Brain microvascular endothelial cell (primary cell): ENCODE measurements at places on chromosomes 7 and 10.

- DNase-seq: no peak
These were observed 143.2 kb upstream of the C7orf33 start for GRCh38 chr7:148447221-148447849.

DNA sequence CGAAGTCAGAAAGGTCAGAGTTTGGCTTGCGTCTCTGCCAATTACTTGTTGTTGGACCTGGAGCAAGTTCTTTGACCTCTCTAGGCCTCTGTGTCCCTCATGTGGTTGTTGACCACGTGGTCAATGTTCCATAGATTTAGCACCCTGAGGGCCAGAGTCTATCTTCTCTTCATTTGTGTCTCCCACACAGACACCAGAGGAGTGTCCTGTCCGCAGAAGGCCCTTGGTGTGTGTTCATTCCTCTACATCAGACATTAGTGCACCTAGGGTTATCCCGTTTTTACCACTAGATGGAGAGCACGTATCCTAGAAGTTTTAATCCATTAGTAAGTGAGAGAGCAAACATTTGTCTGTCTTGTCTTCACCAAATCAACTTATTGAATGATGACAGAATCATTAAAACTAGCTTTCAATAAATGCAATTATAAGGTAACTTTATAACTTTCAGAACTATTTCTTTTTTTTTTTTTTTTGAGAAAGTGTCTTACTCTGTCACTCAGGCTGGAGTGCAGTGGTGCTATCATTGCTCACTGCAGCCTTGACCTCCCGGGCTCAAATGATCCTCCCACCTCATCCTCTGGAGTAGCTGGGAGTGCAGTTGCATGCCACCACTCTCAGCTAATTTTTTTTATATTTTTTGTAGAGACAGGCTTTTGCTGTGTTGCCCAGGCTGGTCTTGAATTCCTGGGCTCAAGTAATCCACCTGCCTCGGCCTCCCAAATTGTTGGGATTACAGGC, 122.5 kb upstream of the ANKRD1 start:
- peak; percentile 40 for DNase-seq

GRCh38 chr10:127908106-127908958, 1.4 kb downstream of the PTPRE start:
- DNase-seq: peak; percentile 96

DNA sequence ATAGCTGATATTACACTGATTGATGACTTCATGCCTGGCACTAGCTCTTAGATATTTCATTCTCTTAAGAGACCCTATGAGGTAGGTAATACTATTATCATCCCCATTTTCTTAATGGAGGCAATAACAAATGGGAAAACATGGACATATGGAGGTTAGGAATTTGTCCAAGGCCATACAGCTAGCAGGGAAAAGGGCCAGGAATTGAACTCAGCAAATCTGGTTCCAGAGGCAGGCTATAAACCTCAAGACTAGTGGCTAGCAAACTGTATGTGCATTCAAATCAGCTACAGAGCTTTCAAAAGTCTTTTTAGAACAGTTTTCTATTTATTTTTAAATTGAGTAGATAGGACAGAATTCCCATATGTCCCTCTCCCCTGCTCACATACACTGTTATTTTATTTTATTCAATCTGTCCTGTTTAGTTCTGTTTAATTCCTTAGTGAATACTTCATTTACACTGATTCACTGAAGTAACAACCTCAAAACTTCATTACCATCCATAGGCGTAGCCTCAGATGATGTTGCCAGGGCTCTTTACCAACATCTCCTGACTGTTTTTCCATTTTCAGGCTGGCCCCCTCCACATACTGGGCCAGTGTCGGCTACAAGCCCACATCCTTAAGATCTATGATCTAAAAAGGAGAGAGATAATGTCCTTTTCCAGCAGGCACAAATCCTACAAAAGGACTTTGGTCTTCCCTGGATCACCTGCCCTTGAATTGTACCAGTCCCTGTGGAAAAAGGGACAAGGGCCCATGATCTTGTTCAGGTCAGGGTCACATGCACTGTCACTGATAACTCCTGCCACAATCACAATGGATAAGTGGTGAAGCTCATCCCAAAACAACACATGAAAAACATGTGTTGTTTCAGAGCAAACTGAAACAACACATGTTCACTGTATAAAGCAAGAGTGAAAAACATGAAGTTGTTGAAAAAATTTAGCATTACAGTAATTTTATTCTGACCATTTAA, 15.9 kb downstream of the FAM24B start:
- no peak for DNase-seq

GRCh38 chr10:58281092-58281752, 12.3 kb downstream of the CISD1 start:
- DNase-seq: no peak

DNA sequence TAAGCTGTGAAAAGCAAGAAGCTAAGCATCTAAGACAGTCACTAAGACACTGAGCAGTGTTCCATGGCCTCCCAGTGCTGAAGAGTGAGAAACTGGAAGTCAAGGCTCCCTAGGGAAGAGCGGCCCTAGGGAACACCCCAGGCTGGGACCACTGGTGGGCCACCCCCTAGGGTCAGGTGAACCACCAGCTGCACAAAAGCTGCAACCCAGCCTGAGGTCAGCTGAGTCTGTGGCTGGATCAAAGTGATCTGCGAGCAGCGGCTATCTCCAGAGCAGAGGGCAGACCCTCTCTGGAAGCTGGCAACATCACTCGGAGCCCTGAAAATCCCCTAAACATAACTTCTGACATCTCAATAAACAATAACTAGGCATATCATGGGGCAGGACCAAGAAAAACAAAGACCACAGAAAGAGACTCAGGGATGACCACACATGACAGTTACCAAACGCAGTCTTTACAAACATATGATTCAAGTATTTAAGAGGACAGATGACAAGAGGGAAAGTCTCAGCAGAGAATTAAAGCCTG, 125.8 kb downstream of the DLG5 start:
- DNase-seq: no peak

- DNase-seq: no peak
These were observed 318.4 kb upstream of the KAT6B start for GRCh38 chr10:74507951-74508350.

DNA sequence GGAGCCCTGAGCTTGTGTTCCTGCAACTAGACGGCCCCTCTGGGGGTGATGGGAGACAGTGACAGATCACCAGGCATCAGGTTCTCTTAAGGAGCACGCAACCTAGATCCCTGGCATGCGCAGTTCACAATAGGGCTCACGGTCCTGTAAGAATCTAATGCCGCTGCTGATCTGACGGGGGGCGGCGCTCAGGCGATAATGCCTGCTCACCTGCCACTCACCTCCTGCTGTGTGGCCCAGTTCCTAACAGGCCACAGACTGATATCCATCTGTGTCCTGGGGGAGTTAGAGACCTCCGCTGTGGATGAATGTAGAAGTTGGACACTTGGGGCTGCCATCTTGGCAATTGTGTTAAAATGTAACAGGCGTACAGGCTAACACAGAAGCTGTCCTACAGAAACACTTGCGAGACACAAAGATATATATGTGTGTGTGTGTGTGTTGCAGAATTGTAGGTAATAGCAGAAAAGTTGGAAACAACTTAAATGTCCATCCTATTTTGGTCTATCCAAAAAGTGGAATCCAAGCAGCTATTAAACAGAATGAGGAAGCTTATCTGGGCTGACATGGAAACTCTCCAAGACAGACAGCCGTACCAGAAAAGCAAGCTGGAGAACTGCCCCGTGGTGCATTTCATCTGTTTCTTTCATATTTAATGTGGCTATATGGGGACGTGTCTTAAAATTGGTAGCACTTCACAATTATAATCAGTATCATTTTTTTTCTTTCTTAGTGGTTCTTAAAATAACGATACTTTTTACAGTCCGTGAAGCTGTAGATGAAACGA, 82.8 kb downstream of the MKI67 start:
- no peak for DNase-seq

- DNase-seq: peak; percentile 32
These were observed 184.2 kb upstream of the BET1 start for GRCh38 chr7:94188350-94188749.

DNA sequence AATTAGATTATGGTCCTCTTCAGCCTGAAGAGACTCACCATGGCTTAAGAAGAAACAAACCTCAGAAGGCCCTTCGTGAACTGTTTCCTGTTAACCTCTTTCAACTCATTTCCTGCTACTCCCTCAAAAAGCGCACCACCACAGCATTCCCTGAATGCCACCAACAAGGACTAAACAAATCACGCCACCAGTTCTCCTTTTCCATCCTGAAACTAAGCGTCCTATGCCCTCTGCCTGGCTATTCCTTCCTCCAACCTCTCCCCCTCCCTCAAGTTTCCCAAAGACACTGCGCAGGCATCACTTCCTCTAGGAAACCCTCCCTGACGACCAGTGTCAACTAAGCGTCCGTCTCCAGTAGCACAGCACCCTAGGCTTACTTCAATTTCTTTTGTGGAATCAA, 12.0 kb downstream of the YWHAG start:
- no peak for DNase-seq

DNA sequence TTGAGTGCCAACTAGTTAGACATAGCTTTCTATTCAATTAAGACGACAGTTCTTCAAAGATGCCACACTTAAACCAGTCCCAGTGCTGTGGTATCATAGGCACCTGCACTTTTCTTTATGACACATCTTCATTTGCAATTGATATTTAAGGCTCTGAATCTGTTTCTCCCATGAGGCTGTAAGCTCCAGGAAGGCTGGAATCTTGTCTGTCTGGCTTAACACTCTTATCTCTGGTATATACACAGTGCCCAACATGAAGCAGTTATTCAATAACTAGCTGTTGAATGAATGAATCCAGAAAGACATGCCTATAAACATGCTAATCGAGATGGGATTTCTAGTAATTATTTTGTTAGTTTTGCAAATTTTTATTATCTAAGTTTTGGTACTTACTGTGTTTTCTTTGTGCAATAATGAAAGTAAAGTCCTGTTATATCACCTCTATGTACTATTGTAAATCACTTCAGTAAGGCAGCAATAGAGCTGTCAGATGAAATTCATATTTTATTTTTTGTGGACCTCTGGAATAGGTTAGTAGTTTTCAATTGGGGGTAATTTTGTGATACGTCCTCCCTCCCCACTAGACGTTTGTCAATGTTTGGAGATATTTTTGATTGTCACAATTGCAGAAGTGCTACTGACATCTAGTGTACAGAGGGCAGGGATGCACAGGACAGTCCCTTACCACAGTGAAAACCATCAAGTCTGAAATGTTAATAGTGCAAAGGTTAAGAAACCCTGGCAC, 51.3 kb upstream of the STEAP4 start:
- DNase-seq: peak; percentile 5

DNA sequence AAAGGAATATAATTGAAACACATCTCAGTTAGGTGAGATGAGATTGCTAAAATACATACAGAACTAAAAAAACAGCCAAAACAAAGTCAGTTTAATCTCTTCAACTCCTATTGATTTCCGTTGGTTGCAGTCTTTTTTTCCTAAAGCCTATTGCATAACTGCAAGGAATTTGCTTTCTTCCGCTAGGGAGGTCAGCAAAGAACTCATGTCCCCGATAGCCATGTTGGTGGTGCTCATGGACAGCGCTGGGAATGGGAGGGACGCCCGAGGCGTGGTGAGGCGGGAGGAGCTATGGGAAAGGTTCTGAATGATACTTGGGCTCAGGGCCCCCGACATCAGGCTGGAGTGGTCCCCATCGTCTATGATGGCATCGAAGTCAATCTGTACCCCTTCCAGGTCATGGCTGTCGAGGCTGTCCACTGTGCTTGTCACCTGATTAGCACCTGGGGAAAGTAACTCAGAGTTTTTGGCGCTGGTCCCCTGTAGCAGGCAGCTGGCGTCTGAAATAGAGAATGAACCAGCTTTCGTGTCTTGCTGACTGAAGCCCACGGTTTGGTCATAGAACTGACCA, 261.4 kb upstream of the INHBA start:
- no peak for DNase-seq

- no peak for DNase-seq
These were observed 138.4 kb upstream of the FEZF1 start for GRCh38 chr7:122442929-122443328.

DNA sequence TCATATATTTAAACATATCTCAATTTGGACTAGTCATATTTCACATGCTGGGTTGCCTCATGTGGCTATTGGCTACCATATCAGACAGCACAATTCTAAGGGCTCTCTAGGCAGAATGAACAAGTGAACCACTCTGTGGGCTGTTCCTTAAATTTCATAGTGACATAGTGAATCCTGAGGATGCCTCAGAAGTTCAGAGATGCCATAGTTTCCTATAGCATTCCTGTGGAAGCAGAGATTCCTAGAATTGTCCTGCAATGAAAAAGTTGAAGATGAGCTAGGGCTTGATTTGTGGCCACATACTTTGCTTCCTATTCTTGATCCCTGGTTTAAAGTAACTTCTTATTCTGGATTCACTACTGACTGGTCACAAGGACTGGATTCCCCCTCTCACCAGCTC, 35.6 kb downstream of the MKX start:
- DNase-seq: no peak
